CD4-positive, alpha-beta memory T cell (primary cell): ENCODE measurements at places on chromosomes 5 and 9. TPM values are rescaled to one million over a fixed set of nuclear protein-coding genes. Genes with fewer than 3 reads are reported as not detected.

- no peak overlapping the region for H3K4me3 ChIP-seq
- H3K27me3 ChIP-seq, result no peaks in the 10 kb centered on the region
- DNase-seq, result no peak
- no peak overlapping the region for H3K27ac ChIP-seq
- no peaks in the 10 kb centered on the region for H3K4me1 ChIP-seq
- H3K36me3 ChIP-seq, result no peaks in the 10 kb centered on the region
These were observed 164.0 kb downstream of the GHR start for GRCh38 chr5:42587096-42587723.

GRCh38 chr5:132657676-132658380 is at the start of gene IL13:
Gene IL13 (plus strand): TSS chr5:132658173. CDS start chr5:132658187, 14 bp downstream.
- H3K27me3 ChIP-seq, result peaks cover 7% of the 10 kb centered on the region
- no peak within 1 kb of the TSS for H3K27ac ChIP-seq
- peaks cover 15% of the 10 kb centered on the region for H3K4me1 ChIP-seq
- DNase-seq, result no peak

GRCh38 chr9:33690143-33690933 is 105.0 kb upstream of the PRSS3 start:
- H3K4me1 ChIP-seq, result no peaks in the 10 kb centered on the region
- H3K36me3 ChIP-seq, result no peaks in the 10 kb centered on the region
- no peak overlapping the region for H3K4me3 ChIP-seq

GRCh38 chr9:117434566-117434965 is 19.7 kb upstream of the ASTN2 start:
- no peak for DNase-seq
- no peak overlapping the region for H3K27ac ChIP-seq
- H3K27me3 ChIP-seq, result no peaks in the 10 kb centered on the region
- no peaks in the 10 kb centered on the region for H3K36me3 ChIP-seq
- H3K4me1 ChIP-seq, result no peaks in the 10 kb centered on the region
- no peak overlapping the region for H3K4me3 ChIP-seq

DNA sequence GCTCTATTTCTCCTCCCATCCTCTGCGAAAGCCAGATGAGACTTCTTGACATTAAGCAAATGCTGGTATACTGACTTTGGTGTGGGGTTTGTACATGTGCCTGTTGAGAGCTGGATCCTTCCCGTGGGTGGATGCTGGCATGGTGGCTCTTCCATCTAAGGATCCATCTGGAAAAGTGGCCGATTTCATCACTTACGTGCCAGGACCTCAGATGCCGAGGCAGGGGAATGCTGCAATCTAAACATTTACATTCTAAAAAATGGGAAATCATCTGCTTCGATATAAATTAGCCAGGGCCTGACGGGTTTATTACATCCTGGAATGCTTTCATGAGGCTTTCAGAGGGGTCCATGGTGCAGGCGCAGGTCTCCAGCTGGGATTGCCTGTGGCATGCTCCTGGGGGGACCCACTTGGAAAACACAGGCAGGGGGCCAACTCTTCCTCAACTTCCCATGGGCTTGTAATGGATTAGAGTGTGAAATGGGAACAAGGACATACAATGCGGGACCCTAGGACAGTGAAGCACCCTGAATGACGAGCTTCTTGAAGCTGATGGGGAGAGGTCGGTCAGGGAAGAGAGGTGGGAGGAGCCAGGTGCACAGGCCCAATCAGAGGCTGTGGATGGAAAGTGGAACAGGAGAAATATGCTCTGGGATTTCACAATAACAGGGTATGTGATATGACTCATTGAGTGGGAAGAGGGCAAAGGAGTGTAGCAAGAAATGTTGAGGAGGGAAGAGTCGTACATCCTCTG is 105.5 kb upstream of the PITX1 start:
- no peaks in the 10 kb centered on the region for H3K36me3 ChIP-seq
- DNase-seq, result no peak
- no peak overlapping the region for H3K27ac ChIP-seq
- no peaks in the 10 kb centered on the region for H3K27me3 ChIP-seq

- no peaks in the 10 kb centered on the region for H3K36me3 ChIP-seq
- H3K27me3 ChIP-seq, result no peaks in the 10 kb centered on the region
- peak overlapping the region; percentile 30 for H3K27ac ChIP-seq
- H3K4me3 ChIP-seq, result no peak overlapping the region
- peaks cover 95% of the 10 kb centered on the region for H3K4me1 ChIP-seq
These were observed 16.2 kb downstream of the UHRF2 start for GRCh38 chr9:6428940-6429889.

- H3K4me1 ChIP-seq, result no peaks in the 10 kb centered on the region
- no peaks in the 10 kb centered on the region for H3K27me3 ChIP-seq
- DNase-seq, result no peak
- peaks cover 57% of the 10 kb centered on the region for H3K36me3 ChIP-seq
- no peak overlapping the region for H3K4me3 ChIP-seq
These were observed 23.0 kb upstream of the GLE1 start for GRCh38 chr9:128481561-128481960.

DNA sequence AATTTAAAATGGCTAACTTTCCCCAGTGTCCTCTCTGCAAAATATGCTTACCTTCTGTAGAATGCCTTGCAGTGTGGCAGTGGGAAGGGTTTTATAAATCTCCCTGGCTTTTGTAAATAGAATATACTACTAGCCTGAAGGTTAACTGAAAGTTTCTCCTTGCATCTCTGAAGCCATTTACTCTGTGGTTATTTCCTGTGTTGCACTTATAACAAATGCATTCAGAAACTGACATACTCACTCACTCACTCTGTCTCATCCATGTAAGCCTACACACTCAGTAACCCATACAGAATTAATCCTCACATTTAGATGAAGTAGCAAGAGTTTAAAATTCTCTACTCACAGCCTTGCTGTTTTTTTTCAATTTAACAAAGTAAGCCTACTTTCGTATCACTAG is 87.1 kb upstream of the SH3GL2 start:
- no peak overlapping the region for H3K4me3 ChIP-seq
- no peak overlapping the region for H3K27ac ChIP-seq
- DNase-seq, result no peak
- no peaks in the 10 kb centered on the region for H3K27me3 ChIP-seq
- no peaks in the 10 kb centered on the region for H3K36me3 ChIP-seq

CTXN3 gene
- total RNA-seq, result not detected

KIAA1191 gene
- 76.6 TPM for total RNA-seq
